ENCODE measurements at places on chromosomes 4 and X.

- no peak for DNase-seq
Measured at GRCh38 chrX:87409113-87409841, 108.3 kb upstream of the KLHL4 start.

GRCh38 chr4:159048166-159048886 lies 54.6 kb upstream of the RAPGEF2 start:
- DNase-seq, result no peak

GRCh38 chrX:29470030-29470429 lies 745.3 kb upstream of the MAGEB2 start:
- DNase-seq, result no peak

GRCh38 chr4:98794565-98795205 lies 134.2 kb downstream of the EIF4E start:
- DNase-seq, result no peak

- DNase-seq, result peak; percentile 12
Measured at GRCh38 chrX:14528629-14529289, 577 bp upstream of the GLRA2 start.

- DNase-seq, result no peak
Measured at GRCh38 chrX:4265036-4265435, 551.6 kb upstream of the PRKX start.

DNA sequence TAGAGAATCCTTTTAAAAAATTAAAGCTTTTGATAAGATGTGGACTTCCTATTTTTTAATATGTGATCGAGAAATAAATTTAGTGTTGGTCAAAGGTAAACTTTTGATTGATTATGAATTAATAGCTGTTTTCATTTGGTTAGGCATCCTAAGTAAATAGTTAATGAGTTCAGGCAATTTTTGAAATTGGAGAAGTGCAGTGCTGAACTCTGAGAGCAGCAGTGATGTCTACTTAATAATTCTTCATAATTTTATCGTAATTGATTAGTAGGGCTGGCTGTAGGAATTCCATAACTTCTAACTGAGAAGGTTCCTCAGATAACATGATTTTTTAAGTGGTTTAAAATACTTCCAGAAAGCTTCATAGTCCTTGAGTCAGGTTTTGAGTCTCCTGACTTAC lies 1.5 kb downstream of the MND1 start:
- no peak for DNase-seq

GRCh38 chrX:153643431-153644351 lies 3.3 kb upstream of the DUSP9 start:
- DNase-seq, result no peak

GRCh38 chrX:112851806-112852205 lies 11.2 kb upstream of the AMOT start:
- no peak for DNase-seq

- DNase-seq, result no peak
Measured at GRCh38 chr4:26583538-26583864, 383 bp upstream of the TBC1D19 start.

DNA sequence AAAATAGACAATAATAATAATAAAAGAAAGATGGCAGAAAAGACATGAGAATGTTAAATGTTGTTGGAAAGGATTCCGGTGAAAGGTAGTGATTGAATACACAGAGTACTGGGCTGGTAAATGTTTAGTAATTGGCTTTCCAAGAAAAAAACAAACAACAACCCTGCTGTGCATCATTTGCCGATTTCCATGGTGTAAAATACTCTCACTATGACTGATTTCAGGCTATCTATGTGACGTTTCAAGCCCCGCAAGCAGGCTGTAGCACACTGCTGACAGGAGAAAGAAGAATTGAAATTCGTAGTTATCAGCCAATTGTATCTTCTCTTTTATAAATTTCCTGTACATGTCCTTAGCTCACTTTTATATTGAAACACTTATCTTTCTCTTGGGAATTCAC lies 13.6 kb upstream of the SEPTIN6 start:
- DNase-seq, result no peak

DNA sequence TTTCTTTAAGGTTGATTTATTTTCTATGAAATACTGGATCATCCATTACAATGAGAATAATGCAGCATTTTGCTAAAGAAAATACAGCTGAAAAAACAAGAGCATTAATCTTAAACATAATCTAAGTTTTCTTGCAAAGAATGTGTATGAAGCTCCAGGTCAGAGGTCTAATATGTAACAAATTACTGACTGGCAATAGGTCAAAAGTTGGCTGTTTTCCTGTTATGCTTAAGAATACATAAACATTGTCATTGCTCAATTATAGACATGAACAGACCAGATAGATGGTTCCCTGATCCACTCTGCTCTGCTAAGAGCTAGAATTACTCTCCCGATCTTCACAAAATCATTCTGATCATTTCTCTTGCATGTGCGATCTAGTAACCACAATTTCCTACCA lies 718.6 kb downstream of the PDHA2 start:
- no peak for DNase-seq

DNA sequence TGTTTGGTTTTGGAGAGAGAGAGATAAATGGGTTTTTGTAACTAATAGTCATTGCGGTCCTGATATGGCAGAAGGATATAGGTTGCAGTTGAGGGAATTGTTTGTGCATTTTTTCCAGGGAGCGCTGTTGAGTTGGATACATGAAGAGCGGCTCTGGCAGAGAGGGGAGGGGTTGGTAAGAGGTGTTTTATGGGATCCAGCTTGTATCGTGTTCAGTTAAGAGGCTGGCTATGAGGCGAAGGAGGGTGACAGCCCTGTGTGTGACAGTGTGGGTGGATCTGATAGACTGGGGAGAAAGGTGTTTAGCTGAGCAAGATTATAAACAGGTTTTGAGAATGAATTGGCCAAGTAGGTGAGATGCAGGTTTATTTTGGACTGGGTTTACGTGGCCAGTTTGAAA lies 1.5 kb downstream of the SPANXN4 start:
- no peak for DNase-seq

DNA sequence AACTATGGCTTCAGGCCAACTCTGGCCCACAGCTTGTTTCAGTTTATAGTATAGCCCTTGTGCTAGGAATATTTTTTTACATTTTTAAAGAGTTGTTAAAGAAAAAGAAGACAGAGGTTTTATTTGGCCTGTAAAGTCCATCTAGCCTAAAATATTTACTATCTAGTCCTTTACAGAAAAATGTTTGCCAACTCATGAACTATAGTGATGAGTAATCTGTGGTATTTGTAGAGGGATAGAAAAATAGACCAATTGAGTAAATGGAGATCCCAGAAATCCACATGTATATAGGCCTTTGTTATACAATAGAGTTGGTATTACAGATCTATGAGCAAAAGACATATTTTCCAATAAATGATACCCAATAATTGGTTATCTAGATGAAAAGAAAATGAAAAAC lies 288.7 kb downstream of the PRDM5 start:
- DNase-seq, result no peak

- no peak for DNase-seq
Measured at GRCh38 chr4:174640146-174640545, 117.9 kb upstream of the HPGD start.

GRCh38 chr4:176185051-176185450 lies 10.3 kb downstream of the SPATA4 start:
- DNase-seq, result no peak

DNA sequence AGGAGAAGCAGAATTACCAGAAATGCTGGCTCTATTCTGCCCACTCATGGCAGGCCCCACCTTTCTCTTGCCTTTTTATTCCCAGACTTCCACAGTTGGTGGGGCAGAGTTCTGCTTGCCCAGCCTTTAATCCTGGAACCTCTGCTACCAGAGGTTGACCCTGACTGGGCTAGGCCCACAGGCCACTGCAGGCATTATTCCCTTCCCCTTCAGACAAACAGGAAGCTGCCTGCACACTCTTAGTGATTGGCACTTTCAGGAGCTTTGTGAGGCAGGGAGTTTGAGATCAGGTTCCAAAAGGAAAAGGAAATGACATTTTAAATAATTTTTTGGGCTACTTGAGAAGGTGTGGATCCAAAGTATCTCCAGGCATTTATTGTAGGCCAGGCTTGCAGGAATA lies 18.8 kb downstream of the MSN start:
- no peak for DNase-seq

DNA sequence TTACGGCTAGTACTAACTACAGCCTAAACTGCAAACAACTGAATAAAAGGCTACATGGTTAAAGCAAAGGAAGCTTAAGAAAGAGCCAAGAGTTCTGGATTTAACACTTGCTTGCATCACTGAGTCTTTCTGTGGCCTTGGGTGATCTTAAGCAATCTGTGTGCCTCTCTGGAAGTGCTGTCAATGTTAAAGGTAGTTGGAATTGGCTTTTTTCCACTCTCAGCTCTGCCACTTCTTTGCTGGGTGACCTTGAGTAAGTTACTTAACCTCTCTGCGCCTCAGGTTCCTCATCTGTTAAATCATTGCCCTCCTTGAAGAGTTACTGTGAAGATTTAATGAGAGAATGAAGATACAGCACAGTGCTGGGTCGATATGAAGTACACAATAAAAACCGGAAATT lies 15.7 kb downstream of the SLC2A9 start:
- no peak for DNase-seq

DNA sequence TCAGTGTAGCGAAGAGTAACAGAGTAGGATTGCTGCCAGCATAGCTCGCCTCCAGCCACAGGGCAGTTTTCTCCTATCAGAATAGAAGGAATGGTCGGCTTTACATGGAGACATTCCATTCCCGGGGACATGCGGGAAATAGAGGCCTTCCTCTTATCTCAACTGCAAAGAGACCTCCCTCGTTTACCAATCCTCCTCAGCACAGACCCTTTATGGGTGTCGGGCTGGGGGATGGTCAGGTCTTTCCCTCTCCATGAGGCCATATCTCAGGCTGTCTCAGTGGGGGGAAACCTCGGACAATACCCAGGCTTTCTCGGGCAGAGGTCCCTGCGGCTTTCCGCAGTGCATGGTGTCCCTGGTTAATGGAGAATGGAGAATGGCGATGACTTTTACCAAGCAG lies 285.0 kb downstream of the ASMT start:
- no peak for DNase-seq

- no peak for DNase-seq
Measured at GRCh38 chr4:141240671-141241070, 20.0 kb downstream of the ZNF330 start.

DNA sequence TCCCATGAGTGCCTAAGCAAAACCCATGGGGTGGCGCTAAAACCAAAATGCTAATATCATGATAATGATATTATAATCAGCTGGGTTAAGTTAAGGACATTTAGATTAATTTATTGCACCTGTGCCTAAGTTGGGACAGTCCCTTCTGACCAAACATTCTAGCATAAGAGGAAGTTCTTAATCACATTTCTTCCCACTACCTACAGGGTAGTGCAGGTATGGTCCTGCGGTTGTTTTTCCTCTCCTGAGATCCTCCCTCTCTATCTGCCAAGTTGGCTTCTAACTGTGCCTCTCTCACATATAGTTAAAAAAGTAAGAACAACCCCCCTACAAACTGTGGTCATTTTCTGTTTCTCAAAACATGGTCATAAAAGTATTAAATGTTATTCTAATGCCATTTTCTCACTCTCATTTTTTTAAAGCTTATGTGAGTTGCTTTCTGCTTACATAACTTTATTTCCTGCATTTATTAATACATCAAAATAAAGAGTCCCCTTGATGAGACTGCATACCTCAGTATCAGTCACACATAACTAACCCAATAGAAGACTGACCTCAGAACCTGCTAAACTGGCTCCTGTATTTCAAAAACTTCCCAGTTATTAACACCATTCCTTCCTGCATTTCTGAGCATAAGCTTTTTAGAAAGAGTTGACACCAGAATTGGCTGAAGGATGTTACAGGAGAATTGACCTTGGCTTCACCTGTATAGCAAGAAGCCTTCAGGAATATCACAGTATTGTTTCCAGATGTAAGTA lies 1332.5 kb downstream of the FSTL5 start:
- DNase-seq, result no peak

DNA sequence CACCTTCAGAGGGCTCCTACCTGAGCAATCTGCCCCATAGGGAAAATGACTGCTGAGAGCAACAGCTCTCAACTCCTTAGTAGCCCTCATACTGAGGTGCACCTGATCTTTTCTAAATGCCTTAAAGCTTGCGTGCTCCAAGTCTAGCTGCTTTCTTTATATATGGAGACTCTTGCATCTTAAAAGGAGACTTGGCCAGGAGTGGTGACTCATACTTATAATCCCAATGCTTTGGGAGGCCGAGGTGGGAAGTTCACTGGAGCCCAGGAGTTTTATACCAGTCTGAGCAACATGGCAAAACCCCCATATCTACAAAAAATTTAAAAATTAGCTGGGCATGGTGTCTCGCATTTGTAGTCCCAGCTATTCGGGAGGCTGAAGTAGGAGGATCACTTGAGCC lies 78.1 kb upstream of the TRIM2 start:
- no peak for DNase-seq

- DNase-seq, result no peak
Measured at GRCh38 chrX:32532262-32532661, 679.1 kb downstream of the DMD start.

Data from central memory CD4-positive, alpha-beta T cell (primary cell).